ENCODE measurements at places on chromosomes 1 and 21.

DNA sequence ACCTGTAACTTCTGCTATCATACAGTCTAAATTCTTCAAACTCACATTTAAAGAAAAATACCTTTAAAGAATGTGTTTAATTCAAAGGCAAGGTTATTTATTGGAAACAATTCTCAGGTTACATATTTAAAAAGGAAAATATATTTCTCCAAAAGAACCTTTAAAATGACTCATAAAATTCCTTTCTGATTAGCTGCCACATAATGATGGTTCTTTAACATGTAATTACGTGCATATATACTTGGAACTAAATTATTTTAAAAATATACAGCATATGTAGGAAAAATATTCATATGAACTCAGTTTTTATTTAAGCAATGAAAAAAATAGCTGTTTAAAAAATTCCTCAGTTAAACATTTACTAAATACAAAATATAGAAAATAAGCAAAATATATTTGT lies 173.6 kb downstream of the COP1 start:
- DNase-seq: no peak

- peak; percentile 22 for DNase-seq
Observed at GRCh38 chr1:34360574-34360973, 183.9 kb downstream of the C1orf94 start.

GRCh38 chr1:187714470-187714869 lies 885.7 kb downstream of the PLA2G4A start:
- no peak for DNase-seq

DNA sequence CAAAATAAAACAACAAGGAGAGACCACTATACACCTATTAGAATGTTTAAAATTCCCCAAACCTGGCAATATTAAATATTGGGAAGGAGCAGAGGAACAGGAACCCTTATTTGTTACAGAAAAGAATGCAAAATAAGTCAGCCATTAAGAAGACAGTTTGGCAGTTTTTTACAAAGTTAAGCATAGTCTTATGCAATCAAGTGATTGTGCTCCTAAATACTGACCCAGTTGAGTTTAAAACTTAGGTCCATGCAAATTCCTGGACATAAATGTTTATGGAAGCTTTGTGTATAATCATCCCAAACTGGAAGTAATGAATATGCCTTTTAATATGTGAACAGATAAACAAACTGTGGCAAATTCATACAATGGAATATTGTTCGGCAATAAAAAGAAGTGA lies 72.9 kb upstream of the RGS4 start:
- no peak for DNase-seq

DNA sequence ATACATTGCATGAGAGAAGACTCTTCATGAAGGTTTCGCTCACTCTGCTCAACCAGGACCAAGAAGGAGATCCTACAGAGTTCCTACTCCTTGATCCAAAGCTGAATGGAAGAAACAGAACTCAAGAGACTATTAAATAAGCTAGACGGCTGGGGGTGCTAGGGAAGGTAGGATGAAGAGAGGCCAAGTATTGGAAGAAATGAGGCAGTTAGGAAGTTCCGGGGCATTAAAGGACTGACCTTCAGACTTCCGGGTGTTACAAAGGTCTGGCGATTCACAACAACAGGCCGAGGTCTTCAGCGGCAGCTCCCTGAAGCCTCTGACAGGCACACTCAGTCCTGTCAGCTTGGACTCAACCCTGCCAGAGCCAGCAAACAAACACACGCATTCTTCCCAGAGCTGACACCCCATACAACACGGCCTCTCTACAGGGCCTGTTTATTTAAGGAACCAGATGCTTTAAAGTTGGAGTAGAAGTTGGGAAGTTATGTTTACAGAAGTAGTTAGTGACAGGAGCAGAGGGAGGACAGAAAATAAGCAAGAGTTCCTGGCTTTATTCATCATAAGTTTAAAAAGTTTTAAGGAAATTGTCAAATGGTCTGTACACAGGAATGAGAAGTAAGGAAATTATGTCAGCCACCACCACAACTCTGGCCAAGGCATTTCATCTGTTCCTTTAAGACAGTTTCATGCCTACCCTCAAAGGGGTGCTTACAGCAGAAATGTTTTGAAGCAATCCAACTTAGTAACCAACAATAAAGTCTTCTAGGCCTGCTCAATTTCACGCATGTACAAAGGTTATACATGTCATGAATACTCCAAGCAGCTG lies 4.7 kb downstream of the SORT1 start:
- no peak for DNase-seq

DNA sequence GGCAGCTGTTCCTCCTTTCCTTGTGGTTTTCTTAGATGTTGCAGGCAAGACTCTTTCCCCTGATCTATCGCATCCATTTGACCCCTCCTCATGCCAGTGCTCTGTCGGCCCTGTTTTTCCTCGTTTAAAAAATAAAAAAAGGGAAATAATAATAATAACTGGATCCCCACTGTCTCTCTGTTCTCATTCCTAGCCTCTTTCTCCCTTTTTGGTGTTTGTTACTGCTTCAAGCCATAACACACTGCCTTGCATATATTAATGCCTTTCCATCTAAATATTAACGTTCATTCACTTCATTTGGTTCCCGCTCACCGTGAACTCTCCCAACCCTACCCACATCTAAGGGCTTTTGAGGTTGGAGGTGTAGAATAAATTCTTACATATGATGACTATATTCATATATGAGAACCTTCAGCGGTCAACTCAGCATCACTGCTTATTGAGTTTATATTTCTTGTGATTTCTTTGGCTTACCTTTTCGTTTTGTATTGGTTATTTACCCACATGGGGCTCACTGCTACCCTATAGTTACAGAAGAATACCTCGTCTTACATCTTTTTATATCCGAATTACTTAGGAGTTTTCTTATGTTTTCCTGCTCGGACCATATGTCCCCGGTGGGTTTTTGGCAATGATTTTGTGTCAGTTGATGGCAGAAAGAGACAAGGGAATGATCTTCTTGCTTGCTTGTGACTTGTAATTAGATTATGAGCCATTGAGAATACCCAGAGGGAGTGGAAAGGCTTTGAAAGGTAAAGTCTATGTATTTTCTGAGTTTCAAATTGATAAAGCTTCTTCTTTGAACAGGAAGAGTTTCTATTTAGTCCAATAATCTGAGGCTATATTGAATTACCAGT lies 805 bp downstream of the ATG4C start:
- peak; percentile 30 for DNase-seq

GRCh38 chr1:55331351-55331750 lies 116.2 kb upstream of the USP24 start:
- DNase-seq: no peak

GRCh38 chr1:62800825-62801306 lies 16.9 kb downstream of the ATG4C start:
- peak; percentile 61 for DNase-seq

- no peak for DNase-seq
Observed at GRCh38 chr1:99737016-99737415, 29.4 kb downstream of the FRRS1 start.

DNA sequence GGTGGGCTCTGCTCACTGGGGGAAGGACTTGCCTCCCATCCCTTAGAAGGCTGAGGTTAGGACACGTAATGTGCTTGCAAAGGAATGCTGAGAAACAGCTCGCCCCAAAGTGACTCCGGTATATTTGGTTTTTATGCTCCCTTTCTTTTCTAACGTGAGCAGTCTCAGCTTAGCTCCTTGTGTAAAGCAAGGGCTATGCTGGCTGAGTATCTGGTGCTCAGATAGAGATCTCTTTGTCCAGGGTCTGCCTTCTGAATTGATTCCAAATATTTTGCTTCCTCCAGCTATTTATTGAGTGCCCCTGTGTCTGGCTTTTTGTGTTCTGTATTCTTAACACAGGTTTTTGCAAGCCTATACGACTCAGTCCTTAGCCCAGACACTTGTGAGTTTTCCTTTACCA lies 94.5 kb upstream of the ARTN start:
- DNase-seq: no peak

- DNase-seq: no peak
Observed at GRCh38 chr1:204651843-204652421, 33.6 kb downstream of the LRRN2 start.

DNA sequence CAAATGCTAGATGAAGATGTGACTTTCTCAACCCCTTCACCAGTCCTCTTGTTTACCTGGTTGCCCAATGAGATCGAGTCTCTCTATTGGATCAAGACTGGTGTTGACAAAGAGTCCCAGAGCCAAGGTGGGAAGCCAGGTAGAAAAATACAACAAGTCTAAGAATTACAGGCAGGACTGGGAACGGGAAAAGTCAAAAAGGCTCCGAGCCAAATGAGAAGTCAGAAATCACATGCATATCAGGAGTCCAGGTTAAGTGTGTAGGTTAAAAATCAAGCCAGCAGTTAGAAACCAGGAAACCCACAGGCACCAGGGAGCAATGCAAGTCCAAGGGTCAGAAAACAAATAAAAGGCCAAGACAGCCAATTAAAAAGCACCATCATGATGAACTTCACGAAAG lies 27.4 kb upstream of the DUSP23 start:
- DNase-seq: no peak

DNA sequence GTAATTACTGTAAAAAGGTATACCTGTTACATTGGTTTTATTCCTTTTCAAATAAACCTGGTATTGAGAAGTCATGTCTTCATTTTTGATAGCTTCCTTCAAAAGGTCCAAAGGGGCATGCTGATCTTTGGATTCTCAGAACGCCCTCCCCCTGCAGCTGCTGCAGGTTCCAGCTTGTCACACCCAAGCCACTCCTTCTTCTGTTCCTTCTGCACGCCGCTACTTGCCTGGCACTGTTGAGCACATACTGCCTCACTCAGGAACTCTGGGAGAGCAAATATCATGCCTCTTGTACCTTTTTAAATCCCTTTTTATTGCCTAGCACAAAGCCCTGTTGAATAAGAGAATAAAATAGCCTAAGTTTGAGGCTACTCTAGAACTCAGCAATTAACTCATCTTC lies 136.9 kb downstream of the BARHL2 start:
- DNase-seq: no peak

DNA sequence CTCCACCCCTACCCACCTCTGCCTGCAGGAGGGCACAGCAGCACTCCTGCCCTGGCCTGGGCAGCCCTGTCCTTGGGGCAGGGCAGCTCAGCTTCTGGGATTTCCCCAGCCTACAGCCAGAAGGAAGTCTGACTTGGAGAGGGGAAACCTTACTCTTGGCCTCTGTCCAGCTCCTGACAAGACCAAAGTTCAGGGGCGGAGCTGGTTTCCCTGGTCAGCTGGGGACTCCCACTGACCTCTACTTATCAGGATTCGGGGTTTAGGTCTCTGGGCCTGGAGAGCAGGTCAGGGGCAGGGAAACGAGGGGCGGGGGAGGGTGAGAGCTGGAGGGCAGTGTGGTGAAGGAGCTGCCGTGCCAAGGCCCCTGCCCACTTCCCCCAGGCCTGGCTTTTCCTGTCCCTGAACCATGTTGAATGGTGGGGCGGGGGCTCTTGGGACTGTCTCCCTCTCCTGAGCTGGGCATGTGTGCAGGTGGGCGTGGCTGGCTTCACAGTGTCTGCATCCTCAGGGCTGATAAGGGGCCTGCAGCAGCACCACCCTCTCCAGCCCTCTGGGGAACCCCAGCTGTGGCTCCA lies 16.8 kb upstream of the ETV3 start:
- DNase-seq: no peak

- no peak for DNase-seq
Observed at GRCh38 chr21:40531431-40532110, 315.4 kb downstream of the DSCAM start.

DNA sequence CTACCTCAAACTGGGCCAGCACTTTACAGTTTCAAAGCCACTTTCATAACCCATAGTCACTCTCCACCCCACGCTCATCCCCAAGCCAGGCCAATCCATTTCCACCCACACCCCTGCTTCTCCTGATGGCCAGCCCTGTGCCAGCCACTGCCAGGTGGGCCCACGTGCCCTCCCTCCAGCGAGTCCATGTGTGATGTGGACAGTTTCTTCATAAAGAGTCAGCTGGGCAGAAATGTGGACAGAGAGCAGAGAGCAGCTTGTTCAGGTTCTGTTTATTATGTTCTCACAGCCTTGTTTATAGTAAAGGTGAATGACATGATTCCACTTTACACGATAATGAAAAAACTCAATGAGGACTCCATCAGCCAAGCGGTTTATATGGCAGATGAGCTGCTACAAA lies 37.4 kb upstream of the RGS16 start:
- no peak for DNase-seq

- DNase-seq: peak; percentile 45
Observed at GRCh38 chr1:100523038-100523652, 14.8 kb upstream of the GPR88 start.

All from GM20000 (cell line).